ENCODE measurements at places on chromosomes 6 and 20. TPM values are rescaled to one million over a fixed set of nuclear protein-coding genes. Genes with fewer than 3 reads are reported as not detected.

CPXM1 gene
- total RNA-seq, result 3.5 TPM

MUC21 gene
- total RNA-seq, result not detected

PTCRA gene
- total RNA-seq, result not detected

SAMD5 gene
- total RNA-seq, result 0.44 TPM

C20orf144 gene
- total RNA-seq, result 0.11 TPM

FUT9 gene
- total RNA-seq, result not detected

MAS1 gene
- not detected for total RNA-seq

EEF1A2 gene
- 0.33 TPM for total RNA-seq

CGA gene
- total RNA-seq, result not detected

RAB5IF gene
- 65.6 TPM for total RNA-seq

CNBD2 gene
- total RNA-seq, result 3.2 TPM

STMND1 gene
- total RNA-seq, result not detected

HCK gene
- total RNA-seq, result not detected

PSMA7 gene
- total RNA-seq, result 601 TPM
